ENCODE measurements at places on chromosomes 2 and 18.

GRCh38 chr2:140234116-140234515 is 1453.9 kb upstream of the NXPH2 start:
- DNase-seq = no peak

DNA sequence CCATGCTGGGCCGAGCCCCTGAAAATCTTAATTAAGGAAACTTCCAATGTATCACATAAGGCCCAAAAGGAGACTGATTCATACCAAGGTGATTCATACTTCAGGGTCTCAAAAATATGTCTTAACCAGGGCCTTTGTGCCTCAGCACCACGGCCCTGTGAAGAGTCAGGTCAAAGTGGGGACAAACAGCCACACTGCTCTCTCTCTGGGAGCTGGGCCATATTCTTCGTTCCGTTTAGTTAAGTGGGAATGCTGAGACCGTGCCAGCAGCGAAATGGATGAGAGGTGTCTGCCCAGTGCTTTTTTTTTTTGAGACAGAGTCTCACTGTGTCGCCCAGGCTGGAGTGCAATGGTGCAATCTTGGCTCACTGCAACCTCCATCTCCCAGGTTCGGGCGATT is 9.3 kb upstream of the PTMA start:
- no peak for DNase-seq

- DNase-seq = no peak
These were observed 106.8 kb downstream of the CRIM1 start for GRCh38 chr2:36462311-36462935.

DNA sequence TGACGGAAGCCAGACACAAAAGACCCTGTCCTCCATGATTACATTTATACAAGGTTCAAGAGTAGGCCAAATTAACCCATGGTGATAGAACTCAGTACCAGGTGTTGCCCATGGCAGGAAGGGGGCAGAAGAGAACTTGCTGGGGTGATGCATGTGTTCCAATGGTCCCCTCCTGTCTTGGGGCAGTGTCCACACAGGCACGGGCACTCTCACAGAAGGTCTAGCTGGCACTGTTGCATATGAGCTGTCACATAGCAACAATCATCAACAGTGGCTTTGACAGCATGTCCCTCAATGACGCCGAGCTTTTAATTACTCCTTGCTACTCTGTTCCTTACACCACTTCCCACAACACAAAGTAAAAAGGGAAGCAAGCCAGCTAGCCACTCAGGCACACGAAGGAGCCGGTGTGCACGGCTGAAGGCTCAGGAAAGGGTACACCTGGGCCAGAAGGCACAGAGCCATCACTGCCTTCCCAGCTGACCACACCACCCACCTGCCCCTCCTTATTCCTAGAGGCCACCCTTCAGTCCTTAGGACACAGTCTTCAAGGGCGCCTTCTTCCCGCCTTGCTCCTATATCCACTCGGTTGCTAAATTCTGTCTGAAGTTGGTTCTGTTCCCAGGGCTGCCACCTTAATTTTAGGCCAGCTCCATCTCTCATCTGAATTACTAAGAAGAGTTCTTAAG is 28.9 kb downstream of the RPL31 start:
- no peak for DNase-seq

GRCh38 chr2:109480486-109481195 is 133.1 kb downstream of the SEPTIN10 start:
- DNase-seq = no peak

DNA sequence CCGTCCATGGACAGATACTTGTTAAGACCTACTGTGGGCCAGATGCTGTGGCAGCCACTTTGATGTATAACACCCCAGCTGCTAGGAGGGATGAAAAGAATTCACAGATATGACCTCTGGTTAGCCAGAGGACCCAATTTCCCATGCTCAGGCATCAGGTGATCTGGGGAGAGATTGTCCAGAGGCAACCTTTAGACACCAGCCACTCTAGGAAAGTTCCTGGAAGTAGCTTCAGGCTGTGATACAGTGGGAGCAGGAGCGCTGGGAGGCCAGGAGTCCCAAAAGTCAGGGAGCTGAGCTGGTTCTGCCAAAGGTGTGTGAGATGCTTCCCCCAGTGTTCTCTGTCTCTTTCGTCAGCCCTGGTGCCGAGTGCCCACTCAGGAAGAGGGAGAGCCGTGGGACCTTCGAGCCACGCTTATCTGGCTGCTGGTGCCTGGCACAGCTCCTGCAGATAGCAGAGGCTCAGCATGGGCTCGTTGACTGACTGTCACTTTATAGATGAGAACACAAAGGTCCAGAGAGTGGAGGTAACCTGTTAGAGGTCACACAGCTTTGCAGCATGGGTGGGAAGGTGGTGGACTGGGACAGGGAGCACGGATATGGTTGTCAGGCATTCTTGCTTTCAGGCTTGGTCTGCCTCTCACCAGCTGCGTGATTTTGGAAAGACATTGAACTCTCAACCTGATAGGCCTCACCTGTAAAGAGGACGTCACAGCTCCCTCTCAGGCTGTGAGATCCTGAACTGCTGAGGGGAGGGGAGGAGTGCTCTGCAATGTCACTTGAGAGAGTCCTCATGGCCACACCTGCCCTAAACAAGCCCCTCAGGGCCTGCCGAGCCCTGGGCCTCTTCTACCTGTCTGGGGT is 7.8 kb upstream of the RALB start:
- DNase-seq = no peak

- DNase-seq = peak; percentile 67
These were observed 58.6 kb upstream of the SLC25A52 start for GRCh38 chr18:31819106-31819924.

- no peak for DNase-seq
These were observed 35.4 kb upstream of the COL6A3 start for GRCh38 chr2:237449193-237449881.

DNA sequence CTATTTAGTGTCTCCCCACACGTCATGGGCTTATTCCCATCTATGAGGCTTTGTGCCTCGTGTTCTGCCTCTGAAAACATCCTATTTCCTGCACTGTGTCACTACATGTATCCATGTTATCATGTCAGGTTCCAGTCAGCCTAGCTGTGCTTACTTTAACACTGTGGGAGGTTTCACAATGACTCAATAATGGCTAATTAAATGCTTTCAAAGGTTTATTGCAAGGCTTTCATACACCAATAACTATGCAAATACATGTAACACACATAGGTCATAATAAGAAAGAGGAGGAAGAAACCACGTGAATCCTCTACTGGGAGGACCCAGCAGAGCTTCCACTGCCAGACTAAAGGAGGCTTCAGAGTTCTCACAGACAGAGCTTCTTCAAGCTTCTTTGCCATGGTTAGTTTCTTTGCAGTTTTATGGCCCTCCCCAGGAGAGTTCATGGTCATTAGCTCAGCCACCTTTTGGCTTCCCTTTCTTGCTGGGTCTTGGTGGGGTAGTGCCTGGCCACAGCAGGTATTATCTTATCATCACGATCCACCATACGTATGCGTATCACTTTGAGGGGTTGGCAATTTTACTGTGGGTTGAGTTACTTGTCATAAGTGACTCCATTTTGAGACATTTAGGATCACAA is 5.1 kb upstream of the COLEC12 start:
- DNase-seq = no peak

DNA sequence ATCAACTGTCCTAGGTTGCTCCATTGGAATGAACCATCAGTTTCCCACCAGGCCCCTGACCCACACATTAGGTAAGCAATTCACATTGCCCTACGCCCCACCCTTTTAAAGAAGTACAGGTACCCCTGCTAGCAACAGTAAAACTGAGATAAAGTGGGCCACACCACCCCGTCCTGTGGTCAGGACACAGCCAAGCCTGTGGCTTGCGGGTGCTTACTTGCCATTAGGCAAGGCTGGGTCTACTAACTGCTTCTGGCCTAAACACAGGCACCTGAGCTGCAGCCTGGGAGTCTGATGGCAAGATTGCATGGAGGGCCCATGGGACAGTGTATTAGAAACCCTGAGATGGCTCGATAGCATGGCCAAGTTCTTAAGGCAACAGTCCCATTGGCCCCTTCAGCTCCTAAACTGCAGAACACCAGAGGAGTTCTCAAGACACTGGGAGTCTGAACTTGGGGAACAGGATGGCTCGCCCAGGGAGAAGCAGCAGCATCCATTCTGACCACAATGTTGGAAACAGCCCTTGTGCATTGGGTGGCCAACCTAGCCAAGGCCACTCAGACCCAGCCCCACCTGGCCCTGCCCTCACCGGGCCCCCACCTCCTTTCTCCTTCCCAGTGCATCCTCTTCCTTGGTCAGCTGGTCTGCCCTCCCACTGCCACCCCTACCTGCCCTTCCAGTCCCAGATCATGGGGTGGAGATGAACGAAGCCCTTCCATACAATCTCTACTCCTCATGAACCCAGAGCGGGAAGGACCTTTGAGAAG is 177.1 kb downstream of the TNS1 start:
- DNase-seq = no peak

- peak; percentile 22 for DNase-seq
These were observed 156.8 kb downstream of the THADA start for GRCh38 chr2:43438858-43439655.

GRCh38 chr2:28387082-28387960 is 5.3 kb upstream of the FOSL2 start:
- no peak for DNase-seq

DNA sequence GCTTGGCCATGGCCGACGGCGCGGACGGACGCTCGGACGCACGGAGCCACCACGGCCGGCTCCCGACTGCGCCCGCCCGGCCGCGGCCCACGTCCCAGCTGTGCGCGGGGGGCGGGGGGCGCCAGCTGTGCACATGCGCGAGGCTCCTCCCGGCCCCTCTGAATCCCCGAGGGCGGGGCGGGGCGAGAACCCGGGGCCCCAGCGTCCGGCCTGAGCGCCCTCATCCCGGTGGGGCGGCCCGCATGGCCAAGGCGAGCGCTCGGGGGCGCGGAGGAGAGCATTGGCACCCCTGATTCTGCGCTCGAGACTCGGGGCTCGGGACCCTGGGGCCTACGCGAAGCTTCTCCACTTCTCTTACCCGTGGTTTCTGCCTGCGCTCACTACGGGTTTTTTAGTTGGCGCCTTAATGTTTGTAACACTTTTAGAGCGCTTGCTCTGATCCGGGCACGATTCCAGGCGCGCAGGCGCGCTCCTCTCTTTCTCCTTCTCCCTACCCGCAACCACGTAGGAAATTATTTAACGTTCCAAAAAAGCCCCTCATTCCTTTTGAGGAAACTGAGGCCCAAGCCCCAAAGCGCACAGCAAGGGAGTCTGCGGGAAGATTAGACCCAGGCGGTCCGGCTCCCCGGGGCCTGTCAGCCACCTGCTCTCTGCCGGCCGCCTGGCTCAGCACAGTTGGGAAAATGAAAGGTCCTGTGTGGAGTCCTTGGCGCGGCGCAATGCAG is at the start of gene PXDN:
Gene PXDN (minus strand): TSS at position 70 of the 725 bp plus-strand sequence. CDS start 60 bp downstream, at position 10.
- DNase-seq = peak; percentile 70

GRCh38 chr2:157194844-157195243 is 62.7 kb upstream of the GALNT5 start:
- no peak for DNase-seq

DNA sequence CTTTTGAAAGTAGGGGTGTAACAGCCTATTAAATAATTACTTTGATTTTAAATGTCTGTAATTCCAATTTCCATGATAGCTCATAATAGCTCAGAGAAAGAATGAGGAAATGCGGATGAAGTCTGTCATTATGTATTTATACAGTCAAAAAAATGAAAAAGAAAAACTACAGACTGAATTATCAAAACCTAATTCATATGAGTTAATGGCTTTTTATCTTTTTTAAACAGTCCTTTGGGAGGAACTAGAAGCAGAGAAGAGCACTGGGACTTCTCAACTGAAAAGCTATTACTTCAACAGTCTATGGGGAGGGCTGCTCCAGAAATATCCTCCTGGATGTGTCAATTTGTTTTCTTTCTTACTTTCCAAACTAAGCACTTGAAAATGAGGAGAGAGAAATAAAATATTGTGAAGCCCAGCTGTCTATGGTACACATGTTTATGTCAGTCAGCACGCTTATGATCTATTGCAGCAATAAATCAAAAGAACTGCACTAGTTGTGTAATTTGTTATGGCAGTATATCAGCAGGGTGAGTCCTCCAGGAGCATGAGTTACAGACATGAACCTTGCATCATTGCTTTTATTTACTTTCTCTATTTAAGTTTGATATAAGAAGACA is 1550.2 kb downstream of the LRP1B start:
- no peak for DNase-seq

GRCh38 chr2:58900246-58901027 is 659.3 kb upstream of the FANCL start:
- DNase-seq = no peak

DNA sequence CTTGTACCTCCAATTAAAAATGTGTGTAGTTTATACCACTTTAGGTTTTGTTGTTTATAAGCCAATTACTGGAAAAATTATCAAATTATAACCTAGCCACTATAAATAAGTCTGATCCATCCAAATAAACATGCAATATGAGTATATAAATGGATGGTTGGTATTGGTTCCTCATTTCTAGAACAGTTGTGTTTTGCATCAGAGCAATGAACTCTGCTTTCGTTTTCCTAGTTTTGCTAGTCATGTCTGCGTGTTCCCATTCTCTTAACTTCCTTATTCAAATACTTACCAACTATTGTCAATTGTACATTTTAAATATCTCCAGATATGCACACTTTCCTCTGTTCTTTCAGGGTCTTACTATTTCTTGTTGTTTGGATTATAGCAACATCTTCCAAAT is 641.7 kb downstream of the NR4A2 start:
- DNase-seq = peak; percentile 25

DNA sequence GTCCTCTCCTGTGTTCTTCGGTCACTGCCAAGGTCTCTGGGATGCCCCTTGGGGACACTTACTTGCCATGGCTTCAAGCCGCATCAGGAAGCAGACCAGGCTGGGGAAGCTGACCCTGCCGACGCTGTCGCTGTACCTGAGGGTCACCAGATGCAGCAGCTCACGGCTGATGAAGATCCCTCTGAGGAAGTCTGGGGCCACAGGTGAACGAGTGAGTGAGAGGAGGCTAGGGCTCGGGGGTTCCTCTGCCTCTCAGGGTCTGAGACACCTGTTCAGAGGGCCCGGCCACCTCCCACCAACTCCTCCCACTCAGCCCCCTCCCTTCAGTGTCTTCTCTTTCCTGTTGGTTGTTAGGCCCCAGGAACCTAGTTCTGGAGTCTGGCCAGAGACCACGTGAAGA is 74.9 kb downstream of the CAPN13 start:
- no peak for DNase-seq

DNA sequence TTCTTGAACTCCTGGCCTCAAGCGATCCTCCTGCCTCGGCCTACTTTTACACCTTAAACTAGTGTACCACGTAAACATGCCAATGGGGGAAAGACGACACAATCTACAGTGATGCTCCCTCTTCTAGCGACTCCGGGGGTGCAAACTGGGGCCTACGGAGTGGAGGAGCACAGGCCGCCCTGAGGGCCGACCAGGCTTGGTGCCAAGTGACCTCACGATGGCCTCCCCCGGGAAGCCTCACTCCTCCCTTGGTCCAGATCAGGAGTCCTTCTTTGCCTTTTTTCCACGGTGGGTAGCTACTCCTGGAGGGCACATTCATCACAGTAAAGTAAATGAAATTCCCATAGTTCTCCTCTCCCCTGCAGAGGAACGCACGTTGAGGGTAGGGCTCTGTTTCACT is 73.5 kb downstream of the HNRNPLL start:
- DNase-seq = no peak

Data from NB4 (cell line).